IPS DF 6.9 (cell line): ENCODE measurements at places on chromosomes 6 and 20.

DNA sequence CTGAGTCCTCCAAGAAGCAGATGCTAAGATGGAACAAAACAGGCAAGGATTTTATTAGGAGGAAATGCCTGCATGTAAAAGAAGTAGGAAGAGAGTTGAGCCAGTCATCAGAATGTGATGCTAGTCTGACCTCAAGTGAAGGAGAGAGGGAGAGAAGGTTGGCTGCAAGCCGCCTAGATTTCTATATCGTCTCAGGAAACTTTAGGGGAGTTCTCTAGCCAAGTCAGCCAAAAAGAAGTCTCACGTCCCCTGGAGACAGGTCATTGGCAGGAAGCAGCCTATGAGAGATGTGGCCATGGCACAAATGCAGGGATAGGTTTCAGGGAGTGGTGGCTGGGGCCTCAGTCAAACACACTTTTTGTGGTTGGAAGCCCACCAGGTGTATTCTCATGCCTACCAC is 378.0 kb downstream of the CD109 start:
- no peak for DNase-seq

- no peak for DNase-seq
Measured at GRCh38 chr6:20660534-20660933, 126.3 kb downstream of the CDKAL1 start.

GRCh38 chr6:14597090-14597489 is 479.5 kb downstream of the CD83 start:
- no peak for DNase-seq

- no peak for DNase-seq
Measured at GRCh38 chr20:23524146-23524545, 33.2 kb downstream of the CST8 start.

GRCh38 chr6:47098570-47098993 is 56.5 kb upstream of the ADGRF1 start:
- DNase-seq = no peak

DNA sequence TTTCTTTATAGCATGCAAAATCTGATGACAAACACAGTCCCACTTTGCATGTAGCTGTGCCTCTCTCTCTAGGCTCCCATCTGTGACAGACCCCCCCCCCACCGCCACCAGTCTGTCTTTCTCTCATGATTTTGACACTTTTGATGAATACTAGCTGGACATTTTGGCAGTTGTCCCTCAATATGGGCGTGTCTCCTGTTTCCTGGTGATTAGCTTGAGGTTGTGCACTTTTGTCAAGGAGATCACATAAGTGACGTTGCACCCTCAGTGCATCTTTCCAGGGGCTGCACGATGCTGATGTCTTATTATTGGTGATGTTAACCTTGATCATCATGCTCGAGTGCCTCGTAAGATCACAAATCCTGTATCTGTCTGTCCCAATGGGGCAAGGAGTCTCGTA is 155.1 kb downstream of the EYA2 start:
- DNase-seq = no peak

DNA sequence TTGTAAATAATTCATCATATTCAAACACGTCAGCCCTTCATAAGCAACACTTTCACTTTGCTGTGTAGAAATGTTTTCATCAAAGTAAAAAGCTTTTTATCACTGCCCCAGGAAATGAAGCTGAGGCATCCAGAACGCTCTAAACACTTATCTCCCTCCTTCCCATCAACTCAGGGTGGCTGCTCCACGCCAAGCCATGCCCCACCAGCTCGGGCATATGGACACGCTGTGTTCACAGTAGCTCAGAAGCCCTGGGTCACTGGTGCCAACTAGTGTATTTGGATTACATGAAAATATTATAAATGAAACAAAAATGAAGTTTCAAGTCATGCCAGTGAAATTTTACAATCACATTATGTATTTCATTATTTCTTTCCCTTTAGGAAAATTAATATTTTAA is 10.3 kb downstream of the PDE10A start:
- DNase-seq = no peak

DNA sequence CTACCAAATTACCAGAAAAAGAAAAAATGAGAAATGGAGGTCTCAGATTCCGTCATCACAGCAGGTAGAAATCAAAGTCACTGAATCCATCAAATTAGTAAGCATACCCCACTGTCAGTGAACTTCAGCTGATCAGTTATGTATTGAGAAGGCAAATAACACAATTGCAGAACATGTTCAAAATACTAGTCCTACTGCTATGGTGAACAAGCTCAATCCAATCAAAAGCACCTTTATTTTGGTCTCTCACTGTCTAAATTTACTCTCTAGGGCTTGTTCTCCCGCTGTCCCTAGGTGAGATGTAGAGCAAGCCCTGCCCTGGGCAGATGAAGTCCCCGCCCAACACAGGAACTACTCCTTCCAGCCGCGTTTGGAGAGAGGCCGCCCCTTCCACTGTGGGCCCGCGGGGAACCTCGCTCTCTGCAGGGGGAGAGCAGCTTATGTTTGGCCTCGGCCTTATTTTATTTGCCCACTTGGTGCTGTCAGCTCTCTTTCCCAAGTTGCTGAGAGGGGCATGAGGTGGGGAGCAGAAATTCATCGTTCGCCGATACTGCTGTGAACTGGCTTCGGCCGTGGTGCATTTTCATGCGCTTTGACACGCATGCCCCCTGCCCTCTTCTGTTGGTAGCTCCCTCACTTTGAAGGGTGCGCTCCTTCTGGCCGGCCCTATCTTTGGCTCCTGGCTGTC is 14.3 kb upstream of the MAP1LC3A start:
- DNase-seq = no peak

GRCh38 chr6:160253714-160254113 is 4.9 kb downstream of the SLC22A2 start:
- no peak for DNase-seq

DNA sequence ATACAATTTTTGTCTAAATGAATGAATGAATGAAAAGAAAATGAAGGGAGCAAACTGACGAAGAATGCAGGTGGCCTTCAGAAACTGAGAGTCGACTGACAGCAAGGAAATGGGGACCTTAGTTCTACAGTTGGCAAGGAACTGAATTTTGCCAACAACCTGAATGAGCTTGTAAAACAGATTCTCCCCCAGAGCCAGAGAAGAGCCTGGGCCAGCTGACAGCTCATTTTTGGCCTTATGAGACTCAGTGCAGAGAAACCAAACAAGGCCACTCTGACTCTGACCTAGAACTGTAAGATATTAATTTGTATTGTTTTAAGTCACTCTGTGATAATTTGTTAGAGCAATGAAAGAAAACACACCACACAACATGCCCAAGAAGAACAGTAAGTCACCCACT is 21.8 kb downstream of the MAN1A1 start:
- DNase-seq = no peak

DNA sequence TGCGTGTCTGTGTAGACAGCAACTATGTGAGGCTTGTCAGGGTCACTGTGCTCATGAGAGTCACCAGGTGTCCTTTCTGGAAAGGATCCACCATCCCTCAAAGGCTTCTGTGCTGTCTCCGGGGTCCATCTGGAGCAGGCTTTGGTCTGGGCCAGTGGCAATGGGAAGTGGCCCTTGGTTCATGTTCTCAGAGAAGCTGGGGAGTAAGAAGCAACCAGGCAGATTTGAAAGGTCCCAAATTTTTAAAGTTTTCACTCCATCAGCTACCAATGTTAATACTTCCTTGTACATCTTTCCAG is 68.2 kb downstream of the GCNT2 start:
- no peak for DNase-seq

GRCh38 chr6:105862936-105863607 is 223.1 kb upstream of the PRDM1 start:
- no peak for DNase-seq
